ENCODE measurements at places on chromosomes 11 and 22.

DNA sequence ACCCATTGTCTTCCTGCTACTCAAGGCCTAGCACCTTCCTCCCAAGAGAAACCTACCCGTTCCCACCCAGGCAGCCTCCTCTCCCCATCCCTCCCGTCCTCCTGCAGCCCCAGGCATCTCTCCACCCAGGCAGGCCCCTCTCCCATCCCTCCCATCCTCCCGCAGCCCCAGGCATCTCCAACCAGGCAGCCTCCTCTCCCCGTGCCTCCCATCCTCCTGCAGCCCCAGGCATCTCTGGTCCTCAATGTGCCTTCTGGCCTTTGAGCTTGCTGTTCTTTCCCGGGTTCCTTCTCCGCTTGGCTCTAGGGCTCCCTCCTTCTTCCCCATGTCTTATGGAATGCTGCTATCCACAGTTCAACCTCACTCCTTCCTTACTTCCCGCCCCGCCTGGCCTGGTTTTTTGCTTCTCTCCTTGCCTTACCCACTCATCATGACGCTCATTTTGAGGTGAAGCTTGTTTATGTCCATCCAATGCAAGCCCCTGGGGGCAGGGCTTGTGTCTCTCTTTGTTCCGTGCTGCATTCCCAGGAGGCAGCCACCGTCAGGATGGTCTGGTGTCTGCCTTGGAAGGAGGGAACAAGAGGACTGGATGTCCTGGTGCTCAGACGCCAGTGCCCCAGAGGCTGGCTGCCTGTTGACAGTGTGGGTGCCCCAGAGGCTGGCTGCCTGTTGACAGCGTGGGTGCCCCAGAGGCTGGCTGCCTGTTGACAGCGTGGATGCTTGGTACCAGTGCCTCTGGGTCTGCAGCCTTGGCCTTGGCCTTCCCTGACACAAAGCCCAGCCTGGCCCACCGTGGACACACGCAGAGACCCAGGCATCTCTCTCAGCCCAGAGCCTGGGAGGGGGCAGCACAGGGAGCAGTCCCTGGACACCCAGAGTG lies 815.7 kb downstream of the BRD1 start:
- DNase-seq = no peak

DNA sequence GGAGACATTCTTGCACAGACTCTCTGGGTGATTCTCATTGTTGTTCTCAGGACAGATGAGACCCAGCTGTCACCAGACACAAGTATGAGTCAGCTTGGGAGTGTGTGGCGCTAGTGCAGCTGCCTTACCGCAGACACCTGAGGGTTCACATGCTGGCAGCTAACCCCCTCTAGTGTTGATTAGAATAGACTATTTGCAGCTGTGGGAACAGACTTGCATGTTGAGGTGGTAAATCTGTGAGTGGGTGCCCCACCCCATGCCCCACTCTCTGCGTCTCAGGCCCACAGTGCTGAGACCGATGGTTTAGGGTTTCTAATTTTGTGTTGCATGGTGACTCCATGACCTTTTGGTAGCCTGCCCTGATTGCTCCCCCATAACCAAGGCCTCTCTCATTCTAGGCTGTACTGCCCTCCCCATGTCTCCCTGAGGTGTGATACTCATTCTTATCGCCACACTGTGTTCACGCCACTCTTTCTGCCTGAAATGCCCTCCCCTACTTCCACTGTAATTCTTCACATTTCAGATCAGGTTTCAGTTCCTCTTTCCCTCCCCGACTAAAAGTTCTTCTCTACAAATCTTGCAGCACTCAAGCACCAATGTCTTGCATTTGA lies 73.7 kb upstream of the KIRREL3 start:
- DNase-seq = peak; percentile 44

- DNase-seq = no peak
Measured at GRCh38 chr11:93532806-93533205, 10.4 kb downstream of the SMCO4 start.

GRCh38 chr11:102347462-102348370 lies 702 bp downstream of the BIRC2 start:
- no peak for DNase-seq

- peak; percentile 65 for DNase-seq
Measured at GRCh38 chr22:37601540-37602442, 6.8 kb upstream of the GGA1 start.

DNA sequence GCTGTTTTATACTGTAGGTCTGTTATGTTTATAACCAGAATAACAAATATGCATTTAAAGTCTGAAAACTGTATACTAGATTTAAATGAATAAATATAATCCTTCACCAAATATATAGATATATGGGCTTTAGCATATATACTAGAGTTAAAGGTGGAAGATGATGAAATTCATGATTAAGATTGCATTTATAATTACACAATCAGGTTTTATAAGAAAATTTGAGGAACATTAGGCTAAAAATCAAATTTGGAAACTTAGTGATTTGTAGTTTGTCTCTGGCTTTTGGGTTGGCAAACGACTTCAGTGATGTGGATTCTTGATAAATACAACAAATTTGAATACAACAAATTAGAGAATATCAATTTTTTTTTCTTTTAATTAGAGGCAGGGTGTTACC lies 10.0 kb downstream of the BCL2L13 start:
- no peak for DNase-seq

GRCh38 chr11:19242179-19242932 lies 1.6 kb upstream of the E2F8 start:
- DNase-seq = peak; percentile 38

DNA sequence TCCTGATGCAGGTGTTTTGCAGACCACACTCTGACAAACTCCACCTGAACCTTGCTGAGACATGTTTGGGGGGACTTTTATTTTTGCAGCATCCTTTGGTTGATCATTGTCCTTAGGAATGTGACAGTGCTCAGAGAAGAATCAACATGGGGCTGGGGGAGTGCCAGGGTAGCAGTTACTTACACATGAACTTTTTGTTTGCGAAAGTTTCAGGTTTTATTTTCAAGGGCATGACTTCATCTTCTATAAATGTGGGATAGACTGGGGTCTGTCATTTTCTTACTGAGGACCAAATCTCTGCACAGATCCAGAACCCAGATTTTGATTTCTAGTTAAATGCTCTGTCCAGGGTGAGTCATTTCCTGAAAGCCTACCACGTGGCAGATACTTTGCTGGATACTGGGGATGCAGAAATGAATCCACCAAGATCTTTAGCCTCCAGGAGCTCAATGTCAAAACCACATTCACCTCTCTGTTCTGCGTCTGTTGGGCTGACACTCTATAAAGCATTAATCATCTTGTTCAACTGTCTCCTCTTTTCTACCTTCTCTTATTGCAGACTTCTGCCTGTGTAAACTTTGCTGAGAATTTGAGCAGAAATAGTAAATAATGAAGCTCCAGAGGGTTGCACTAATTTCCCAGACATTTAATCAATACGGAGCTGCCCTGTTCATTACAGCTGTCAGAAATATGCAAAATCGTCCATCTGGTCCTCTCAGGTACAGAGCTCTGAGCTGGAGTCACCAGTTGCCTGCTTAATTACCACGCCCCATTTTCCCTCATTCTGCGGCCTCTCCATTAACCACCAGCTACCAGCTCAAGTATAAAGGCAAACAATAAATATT lies 387.9 kb downstream of the MIAT start:
- peak; percentile 21 for DNase-seq

DNA sequence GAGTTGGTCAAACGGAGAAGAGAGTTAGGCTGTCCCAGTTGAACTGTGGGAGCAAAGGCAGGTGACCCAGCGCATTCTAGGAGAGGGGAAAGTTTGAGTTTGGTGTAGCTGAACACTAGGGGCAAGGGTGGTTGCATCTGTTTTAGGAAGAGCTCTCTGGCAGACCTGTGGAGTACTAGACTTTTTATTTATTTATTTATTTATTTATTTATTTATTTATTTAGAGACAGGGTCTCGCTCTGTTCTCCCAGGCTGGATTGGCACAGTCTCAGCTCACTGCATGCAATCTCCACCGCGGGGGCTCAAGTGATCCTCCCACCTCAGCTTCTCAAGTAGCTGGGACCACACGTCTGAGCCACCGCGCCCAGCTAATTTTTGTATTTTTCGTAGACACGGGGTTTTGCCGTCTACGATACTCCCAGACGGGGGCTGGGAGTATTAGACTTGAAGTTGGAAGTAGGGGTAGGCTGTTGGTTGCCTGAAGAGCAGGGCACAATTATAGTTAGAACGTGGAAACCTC lies 950 bp upstream of the ACER3 start:
- no peak for DNase-seq

GRCh38 chr11:67419325-67420049 lies 4.0 kb downstream of the CARNS1 start:
- no peak for DNase-seq

DNA sequence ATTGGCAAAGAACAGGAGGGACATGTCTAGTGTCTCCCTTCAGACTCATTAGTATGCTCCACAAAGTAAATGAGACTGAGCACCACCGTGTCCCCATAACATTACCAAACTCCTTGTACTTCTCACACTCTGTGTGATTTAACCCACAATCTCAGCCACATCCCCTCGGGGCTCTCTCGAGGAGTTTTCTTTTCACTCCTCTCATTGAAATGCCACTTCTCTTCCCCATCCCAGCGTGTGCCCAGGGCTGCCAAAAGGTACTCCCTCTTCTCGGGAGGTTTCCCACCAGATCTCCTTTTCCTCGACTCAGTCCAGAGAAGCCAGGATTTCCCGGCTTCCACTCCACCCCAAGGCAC lies 1.1 kb downstream of the RBFOX2 start:
- no peak for DNase-seq

GRCh38 chr11:122981388-122982264 lies at the start of gene BSX:
TSS of gene BSX (minus strand) at chr11:122981834. CDS start at chr11:122981671, 163 bp downstream.
- DNase-seq = peak; percentile 64

DNA sequence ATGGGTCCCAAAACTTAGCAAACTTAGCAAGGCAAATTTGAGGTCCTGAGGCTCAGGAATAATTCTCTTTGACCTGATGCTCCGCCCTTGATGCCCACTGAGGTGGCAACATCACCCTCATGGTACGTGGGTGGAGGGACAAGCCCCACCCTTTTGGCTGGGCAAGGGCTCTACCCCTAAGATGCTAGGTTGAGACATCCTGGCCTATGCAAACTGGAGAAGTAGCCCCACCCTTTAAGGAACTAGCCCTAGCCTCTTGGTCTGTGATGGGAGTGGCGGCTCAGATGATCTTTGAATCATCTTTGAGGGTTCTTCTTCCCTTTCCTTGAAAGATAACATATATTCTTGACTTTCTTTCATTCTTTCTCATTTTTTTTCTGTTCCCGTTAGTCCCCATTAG lies 32.9 kb downstream of the CABIN1 start:
- DNase-seq = no peak

DNA sequence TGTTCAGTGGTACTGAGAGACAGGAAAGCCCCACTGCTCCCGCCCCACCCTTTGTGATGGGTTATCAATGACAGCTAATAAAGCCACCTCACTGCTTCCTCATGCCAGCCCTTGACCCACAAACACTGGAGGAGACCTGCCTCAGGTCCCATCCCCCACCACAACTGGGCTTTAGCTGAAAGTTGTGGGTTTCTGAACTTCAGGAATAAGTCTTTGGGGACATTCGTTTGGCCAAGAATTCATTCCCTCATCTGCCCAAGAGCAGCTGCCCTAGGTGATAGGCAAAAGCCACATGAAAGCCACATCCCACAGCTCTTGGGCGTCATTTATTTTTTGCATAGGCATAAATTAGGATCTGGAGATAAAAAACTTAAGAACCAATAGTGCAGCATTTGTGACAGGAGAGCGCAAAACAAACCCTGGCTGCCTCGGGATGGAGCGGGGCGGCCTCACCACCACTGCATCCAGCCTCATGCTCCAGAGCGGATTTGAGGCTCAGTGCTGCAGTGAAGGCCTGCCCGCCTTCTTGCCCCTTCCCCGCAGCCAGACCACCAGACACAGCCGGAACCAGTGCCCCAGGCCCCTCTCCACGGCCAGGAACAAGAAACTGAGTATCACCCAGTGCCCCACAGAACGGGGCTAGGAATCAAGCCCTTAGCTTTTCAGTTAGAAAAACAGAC lies 21.2 kb downstream of the SUN2 start:
- no peak for DNase-seq

- no peak for DNase-seq
Measured at GRCh38 chr11:3904228-3904627, 48.8 kb downstream of the STIM1 start.

GRCh38 chr22:29254286-29254660 lies 13.5 kb downstream of the RHBDD3 start:
- no peak for DNase-seq

DNA sequence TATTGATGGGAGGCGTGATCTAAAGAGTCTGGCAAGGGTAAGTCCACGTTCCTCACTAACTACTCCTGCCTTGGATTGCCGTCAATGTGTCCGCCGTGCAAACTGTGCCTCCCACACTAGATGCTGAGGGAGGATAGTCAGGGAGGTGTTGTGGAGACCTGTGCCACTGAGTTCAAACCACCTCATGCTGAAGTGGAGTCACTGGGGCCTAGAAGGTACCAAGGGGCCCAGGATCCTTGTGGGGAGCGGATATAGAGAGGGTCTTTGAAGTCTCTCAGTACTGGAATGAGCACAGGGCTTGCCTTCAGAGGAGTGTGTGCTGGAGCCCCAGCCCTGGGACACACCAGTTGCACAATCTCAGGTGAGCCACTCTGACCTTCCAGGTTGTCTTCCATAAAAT lies 27.1 kb upstream of the TMPRSS4 start:
- no peak for DNase-seq

DNA sequence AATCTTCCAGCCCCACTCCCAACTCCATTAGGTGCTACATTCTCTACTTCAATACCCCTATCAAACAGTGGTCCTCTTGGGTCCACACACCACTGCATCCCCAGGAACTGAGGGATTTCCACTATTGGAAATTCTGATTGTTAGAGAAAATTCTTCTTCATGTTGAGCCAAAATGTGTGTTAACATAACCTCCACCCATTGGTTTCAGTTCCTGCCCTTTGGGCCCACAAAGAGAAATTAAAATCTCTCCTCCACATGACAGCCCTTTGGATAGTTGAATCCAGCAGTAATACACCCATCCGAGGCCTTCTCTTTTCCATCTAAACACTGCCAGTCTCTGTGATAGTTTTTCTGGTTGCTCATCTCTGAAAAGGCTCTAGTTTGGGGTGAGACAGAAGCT lies 2.1 kb downstream of the VSIG2 start:
- DNase-seq = no peak

DNA sequence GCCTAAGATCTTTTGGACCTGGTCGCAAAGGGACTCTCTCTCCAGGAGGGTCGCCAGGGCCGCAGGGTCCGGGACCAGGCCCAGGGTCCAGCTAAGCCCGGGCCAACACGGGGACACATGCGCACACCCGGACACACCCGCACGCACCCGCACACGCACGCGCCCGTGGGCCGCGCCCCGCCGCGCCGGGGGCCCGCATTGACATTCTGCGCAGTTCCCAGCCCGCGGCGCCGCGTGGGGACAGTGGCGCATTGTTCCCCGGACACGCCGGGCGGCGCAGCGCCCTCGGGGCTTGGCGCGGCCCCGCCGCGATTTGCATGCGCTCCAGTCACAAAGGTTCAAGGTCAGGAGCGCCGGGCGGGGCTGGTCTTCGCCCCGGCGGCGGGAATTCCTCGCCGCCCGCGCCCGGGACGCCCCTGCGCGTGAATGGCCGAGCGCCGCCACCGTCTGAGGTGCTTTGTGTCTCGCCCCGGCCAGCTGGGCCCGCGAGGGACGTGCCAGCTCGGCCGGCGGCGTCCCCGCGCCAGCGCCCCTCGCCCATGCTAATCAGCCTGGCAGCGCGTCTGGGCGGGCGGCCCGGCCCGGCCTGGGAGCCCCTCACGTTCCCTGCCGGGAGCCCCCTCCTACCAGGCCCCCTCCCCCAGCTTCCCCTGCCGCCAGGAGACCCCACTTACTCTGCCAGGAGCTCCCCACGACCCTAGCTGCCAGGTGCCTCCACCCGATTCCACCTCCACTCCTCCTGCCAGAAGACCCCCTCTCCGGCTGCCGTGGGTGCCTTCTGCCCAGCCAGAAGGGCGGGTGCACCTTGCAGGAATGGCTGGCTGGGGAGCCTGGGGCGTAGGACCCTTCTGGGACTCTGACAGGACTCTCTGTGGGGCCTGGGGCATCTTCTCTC lies 50.5 kb upstream of the WNT7B start:
- DNase-seq = no peak

Measured in foreskin fibroblast (primary cell).